Activated effector memory CD4-positive, alpha-beta T cell treated with anti-CD3 and anti-CD28 coated beads, Interleukin-2, amount 50 U/mL, for 16 hours (primary cell): ENCODE measurements at places on chromosomes 3 and 15.

DNA sequence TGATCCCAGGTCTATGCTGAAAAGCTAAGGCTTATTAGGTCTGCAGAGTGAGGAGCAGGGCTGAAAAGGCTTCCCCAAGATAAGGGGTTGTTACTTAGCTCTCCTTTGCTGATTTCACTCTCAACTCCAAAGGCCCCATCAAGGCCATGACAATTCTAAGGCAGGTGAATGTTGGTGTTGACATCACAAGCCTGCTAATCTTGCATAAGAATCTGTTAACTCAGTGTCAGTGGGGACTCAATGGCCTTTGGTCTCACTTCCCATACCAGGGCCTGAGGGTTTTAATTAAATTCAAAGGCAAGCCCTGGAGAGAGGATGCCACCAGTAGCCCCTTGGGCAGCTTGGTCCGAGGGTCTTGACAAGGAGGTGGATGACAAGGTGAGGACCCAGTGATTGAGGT lies 9.4 kb upstream of the ALAS1 start:
- no peak for DNase-seq

DNA sequence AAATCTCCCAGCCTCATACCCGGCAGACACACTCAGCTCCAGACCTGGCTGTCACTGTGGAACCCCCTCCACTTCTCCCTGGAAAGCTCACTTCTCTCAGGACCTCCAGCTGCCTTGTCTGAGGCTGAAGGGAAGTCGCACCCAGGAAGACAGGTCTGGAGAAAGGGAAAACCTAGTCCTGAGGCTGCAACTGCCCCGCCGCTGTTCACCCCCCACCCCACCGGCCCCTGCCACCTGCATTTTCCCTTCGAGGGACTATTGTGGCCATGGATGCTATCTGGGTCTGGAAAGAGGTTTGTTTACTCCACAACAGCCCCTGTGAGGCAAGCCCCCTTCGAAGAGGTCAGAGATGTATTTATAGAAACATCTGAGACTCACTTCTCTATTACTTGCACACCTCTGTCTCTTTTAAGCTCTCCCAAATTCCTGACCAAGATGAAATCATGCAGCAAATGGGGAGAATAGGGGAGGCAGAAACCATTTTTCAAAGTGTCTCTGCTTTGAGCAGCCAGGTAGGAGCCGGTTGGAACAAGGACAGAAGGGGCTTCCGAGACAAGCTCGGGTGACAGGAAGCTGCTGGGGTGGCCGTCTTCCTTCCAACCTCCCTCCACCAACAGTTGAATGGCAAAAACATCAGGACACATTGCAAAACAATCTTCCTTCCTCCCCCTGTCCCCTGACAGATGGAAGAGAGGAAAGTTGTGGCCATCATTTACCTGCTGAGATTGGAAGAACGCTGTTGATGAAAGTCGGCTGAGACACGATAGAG lies 518 bp downstream of the COLQ start:
- peak; percentile 37 for DNase-seq

GRCh38 chr3:126851934-126852333 lies 131.0 kb upstream of the PLXNA1 start:
- DNase-seq, result no peak

GRCh38 chr3:178103140-178103539 lies 433.1 kb upstream of the KCNMB2 start:
- DNase-seq, result no peak

GRCh38 chr15:45457220-45457619 lies 65.3 kb downstream of the SLC30A4 start:
- DNase-seq, result peak; percentile 71

GRCh38 chr3:12729051-12729651 lies 29.9 kb downstream of the TMEM40 start:
- DNase-seq, result no peak

DNA sequence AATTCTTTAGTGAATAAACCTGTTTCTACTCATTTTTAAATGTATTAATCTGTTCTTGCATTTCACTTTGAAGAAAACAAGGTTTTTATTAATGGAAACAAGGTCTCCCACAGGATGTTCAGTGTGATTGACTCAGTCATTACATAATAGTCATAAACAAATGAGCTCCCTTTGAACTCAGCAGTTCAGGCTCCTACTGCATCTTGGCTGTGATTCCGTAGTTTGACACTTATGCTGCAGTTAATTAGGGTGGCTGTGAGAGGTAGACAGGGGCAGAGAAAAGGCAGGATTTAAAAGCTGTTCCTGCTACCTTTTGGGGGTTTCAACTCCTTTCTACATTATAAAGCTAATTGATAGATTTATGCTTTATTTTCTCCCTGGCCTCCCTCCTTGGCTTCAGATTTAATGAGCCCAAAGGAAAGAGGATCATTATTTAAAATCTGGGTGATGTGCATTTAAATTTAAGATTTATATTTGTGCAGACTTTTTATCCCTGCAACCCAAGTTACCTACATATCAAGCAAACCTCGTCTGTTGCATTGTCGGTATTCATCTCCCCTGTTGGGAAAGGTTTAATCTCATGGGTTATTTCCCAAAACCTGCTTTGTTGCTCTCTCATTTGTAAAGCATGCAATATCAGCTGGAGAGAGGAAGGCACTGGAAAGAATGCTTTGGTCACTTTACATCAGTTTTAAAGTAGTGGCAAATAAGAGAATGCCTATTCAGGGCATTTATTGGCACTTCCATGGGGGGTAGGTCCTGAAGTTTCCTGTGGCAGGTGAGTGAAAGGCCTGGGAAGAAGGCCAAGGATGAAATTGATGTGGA lies 345.0 kb upstream of the NR2E3 start:
- no peak for DNase-seq

DNA sequence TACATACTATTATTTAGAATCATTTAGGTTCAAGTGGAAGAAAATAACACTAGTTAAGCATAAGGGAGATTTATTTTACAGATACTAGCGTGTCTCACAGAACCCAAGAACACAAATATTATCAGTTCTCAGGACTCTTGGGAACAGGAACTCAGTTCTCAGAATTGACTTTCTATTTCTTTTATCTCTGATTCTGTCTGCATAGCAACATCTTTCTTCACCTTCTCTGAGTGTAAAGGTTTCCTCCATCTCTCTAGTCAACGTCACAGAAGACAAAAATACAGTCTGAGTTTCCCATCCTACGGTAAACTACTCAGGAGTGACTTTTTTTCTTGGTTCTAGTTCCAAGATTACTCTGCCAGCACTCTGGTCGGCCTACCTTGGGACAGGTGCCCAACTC lies 220.0 kb downstream of the SV2B start:
- DNase-seq, result no peak

GRCh38 chr3:16498130-16498890 lies 15.2 kb downstream of the RFTN1 start:
- DNase-seq, result no peak

GRCh38 chr3:15535732-15536131 lies 14.2 kb upstream of the COLQ start:
- DNase-seq, result peak; percentile 82

DNA sequence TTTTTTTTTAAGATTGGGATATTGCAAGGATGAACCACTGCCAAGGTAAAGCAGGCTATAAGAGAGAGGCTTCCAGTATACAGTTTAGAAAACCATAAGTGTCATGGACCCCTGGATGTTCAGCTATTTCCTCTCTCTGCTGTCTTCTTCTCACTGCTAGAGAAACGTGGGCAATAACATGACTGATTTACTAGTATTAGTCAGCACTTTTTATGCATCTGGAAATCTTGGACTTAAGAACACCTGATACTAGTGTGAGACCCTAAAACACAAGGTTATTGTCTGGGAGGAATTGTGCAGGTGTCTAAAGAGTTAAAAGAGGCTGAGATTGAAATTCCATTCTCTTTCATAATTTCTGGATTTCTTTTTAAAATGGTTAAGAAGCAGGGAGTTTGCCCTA lies 460.6 kb upstream of the MCTP2 start:
- DNase-seq, result no peak

DNA sequence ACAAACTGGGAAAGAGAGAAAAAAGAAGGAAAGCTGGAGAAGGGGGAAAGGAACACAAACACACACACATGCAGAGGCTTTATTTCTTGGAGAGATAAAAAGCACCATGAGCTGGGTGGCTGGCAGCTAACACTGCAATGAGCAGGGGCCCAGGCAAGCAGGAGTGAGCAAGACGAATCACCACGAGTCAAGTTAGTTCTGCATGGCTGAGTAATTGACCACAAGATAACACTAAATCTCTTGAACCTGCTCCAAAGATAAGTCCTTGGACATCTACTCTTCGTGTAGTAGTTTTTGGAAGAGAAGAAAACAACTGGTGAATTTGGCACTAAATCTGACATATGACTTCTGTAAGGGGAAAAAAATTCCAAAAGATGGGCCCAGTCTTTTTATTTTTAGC lies 100.9 kb downstream of the MYO5A start:
- no peak for DNase-seq

DNA sequence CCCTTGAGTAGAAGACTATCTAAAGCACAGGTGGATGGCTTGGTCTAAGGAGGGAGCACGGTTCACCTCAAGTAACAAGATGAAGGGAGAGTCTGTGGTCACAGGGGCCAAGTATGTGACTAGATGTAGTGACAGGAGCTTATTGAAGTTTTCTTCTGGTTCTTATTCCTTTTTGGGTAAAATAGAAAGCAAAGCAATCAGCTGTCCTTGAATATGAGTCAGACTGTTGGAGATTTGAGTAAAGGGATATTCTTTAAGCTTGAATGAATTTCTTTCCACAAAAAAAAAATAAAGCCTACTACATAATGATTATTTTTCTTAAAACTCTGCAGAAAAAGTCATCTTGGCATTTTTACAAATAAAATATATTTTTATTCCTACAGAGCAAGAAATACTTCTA lies 1.5 kb upstream of the CNTN6 start:
- DNase-seq, result no peak

DNA sequence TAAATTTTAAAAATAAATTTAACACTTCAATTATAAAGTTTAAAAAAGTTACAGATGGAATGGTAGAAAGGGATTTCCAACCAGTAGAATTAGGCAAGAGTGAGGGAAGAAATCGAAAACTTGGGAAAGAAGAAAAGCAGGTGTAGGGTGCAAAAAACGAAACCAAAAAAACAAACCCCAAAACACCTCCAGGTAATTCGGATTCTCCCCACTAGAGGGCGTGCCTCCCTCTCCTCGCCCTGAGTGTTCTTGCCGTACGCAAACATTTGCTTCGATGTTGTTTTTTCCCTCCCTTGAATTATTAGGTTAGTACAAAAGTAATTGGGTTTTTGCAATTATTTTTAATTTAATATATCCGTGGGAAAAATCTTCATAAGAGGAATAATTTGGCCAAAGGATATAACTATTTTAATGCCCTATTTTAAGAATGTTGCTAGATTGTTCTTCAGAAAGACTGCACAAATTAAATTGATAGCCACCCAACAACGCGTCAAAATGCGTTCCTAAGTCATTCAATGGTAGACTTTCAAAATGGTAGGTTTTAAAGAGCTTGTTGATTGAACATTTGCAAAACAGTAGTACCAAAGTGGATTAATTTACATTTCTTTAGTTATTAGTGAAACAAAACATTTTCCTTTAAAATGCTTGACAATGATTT lies 63.7 kb downstream of the SLC30A4 start:
- peak; percentile 93 for DNase-seq

DNA sequence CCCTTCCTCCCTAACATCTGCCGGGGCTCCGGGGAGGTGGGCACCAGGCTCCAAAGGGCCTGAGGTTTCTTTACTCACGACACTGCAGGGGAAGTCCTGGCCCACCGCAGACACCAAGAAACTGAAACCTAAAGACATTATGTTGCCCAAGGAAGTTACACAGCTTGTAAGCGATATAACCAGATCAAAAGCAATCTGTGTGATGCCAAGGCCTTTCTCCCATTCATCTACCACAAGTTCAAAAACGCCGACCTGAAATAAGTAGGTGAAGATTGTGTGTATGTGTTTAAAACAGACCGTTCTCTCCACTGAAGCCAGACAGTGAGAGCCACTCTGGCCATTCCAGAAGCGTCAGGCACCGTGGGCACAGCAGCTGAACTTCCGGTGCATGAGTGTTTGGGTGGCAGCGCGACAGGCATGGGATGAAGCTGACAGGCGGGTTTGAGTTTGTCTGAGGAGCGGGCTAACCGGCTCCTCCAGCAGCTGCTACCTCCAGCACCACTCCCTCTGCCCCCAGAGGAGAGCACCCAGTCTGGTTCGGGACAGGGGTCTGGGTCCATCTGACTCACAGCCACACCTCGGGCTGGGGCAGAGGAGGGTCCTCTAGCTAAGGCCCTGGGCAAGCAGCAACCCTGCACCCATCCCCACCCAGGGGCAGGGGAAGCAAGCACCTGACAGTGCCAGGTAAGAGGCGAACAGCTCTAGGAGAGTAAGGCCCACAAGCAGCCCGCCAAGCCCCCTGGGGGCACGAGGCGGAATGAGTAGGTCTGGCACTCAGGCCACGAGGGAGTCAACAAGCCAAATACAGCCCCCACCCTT lies 1.3 kb downstream of the TNK2 start:
- DNase-seq, result peak; percentile 90

DNA sequence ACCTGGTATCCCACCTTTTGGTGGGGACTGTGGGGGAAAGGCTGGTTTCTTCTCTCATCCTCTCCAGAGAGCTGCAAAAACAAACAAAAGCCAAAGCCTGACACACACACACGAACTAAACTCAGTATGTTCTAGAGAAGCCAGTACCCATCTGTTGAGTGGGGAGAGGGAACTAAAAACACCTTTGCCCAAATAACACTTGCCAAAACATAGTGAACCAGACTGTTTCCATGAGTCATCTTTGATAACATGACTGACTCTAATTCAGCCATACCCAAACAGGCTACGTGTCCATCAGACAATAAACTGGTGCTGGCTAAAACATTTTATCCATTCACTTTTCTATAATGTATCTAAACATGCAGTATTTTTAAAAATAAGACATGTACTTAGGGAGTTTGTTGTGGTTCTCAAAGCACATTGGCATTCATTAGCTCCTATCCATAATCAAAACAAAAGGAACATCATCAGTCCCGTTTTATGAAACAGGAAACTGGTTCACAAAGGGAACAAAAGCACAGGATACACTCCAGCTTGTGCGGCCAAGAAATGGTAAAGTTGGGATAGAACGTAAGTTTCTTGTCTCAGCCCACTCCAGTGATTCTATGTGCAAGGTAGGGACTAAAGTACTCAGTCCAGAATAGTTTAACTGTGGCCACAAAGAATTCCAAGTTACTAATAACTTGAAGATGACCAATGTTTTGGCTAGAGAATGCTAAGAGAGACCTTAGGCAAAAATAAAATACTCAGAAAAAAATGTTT lies 16.1 kb downstream of the LYSMD2 start:
- DNase-seq, result no peak
